ENCODE measurements at places on chromosomes 6 and 20.

GRCh38 chr20:53129563-53129962 lies 157.4 kb downstream of the TSHZ2 start:
- no peak for DNase-seq

DNA sequence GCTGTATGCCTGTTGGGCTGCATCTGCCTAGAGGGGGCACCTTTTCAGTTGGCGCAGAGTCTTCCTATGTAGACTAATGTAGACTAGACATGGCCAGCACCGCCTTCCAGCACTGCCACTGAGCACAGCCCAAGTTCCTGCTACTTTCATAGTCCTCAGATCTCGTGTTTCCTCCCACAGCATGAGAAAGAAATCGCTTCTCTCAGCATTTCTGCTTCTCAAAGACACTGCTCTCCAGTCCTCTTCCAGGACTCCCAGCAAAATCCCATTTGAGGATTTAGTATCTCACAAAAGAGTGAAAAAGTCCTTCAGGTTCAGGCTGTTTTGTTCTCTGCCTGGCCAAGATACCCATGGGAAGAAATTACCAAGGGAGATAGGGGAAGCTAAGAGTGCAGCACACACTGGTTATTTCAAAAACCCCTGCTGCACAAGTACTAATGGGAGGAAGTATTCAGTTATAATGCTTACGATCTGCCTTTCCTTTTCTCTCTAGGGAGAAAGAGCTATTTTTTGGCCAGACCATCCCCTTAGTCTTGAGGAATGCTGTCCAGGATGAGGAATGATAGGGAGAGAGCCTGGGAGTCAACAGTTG lies 35.7 kb downstream of the OGFRL1 start:
- DNase-seq = no peak

DNA sequence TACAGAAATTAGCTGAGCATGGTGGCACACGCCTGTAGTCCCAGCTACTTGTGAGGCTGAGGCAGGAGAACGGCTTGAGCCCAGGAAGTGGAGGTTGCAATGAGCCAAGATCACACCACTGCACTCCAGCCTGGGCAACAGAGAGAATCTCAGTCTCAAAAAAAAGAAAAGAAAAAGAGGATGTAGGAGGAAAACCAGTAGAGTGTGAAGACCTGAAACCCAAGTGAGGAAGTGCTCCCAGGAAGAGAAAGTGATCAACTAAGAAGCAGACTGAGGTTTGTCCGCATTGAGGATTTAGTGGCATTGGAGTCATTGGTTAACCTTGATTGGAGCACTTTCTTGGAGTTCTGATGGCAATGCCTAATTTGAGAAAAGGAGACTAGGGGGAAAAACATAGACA lies 20.6 kb upstream of the TASP1 start:
- no peak for DNase-seq

DNA sequence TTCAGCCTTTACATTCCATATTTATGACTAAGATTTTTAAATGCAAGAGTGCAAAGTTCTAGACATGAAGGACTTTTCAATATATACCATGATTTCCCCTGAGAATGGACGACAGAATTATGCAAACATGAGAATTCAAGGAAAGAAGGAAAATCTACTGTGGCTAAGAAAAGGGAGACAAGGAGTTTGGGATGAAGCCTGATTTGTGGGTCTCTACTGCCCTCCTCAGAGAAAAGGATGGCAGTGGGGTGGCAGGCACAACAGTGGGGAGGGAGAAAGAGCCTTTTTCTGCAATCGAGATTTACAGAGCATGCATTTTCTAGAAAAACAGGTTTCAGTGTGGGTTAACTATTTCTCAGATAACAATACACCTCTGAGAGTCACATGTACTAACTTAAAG lies 466.9 kb upstream of the NRSN1 start:
- no peak for DNase-seq

- DNase-seq = peak; percentile 20
These were observed 34.6 kb upstream of the TAGAP start for GRCh38 chr6:159079367-159079766.

GRCh38 chr20:53838311-53838868 lies 232.0 kb downstream of the BCAS1 start:
- DNase-seq = no peak

- no peak for DNase-seq
These were observed 749.7 kb upstream of the ADGRB3 start for GRCh38 chr6:67885081-67886033.

DNA sequence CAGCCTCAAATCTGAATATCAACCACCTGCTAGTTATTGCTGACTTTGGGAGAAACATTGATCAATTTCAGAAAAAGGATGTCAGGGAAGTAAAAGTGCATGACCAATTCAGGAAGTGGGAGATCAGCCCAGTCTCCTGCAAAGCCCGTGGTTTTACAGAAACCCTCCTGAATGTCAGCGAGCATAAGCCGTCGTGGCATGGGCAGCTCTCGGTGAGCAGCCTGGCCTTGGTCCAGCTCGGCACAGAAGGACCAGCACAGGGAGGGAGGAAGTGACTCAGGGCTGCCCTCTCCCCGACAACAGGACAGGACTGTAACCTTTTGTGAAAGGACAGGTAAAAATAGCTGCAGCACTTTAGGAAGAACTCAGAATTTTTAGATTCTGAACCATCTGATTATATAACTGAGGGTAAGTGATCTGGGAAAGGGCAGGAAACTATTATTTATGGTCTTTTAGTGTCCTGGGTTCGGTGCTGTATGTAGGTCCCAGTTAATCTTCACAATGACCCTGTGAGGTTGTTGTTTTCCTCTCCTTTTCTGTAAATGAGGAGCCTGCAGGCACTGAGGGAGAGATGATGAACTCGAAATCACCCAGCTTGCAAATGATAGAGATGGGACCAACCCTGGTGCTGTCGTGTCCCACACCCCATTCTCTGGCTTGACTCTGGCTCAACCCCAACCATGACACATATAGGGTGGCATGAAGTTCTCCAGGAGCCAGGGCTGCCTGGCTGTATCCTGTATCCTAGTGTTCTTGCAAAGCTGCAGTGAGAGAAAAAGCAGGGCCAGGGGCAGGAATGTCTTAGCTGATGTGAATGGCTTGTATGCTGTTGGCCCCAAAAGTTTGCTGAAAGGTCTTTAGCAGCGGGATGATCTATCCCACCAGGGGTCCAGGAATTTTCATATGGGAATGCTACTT lies 37.6 kb downstream of the NRN1 start:
- DNase-seq = no peak

Data from stimulated activated CD8-positive, alpha-beta memory T cell treated with anti-CD3 and anti-CD28 coated beads, Interleukin-4, amount 100 ng/mL, for 48 hours (primary cell).